ENCODE measurements at places on chromosomes 7 and 10. TPM values are rescaled to one million over a fixed set of nuclear protein-coding genes. Genes with fewer than 3 reads are reported as not detected.

EPO gene
- total RNA-seq: not detected

CALN1 gene
- total RNA-seq: not detected

CCAR1 gene
- 55.2 TPM for total RNA-seq

ITIH5 gene
- total RNA-seq: 7.6 TPM

ABLIM1 gene
- 0.24 TPM for total RNA-seq

LIPJ gene
- under 0.01 TPM for total RNA-seq

TMEM168 gene
- total RNA-seq: 19.8 TPM

CNPY4 gene
- 32.6 TPM for total RNA-seq

MUC12 gene
- 5.6 TPM for total RNA-seq

HABP2 gene
- not detected for total RNA-seq

PRPF18 gene
- 47.2 TPM for total RNA-seq

- no peak for DNase-seq
Observed at GRCh38 chr10:73206385-73206784, 38.5 kb downstream of the FAM149B1 start.

DNA sequence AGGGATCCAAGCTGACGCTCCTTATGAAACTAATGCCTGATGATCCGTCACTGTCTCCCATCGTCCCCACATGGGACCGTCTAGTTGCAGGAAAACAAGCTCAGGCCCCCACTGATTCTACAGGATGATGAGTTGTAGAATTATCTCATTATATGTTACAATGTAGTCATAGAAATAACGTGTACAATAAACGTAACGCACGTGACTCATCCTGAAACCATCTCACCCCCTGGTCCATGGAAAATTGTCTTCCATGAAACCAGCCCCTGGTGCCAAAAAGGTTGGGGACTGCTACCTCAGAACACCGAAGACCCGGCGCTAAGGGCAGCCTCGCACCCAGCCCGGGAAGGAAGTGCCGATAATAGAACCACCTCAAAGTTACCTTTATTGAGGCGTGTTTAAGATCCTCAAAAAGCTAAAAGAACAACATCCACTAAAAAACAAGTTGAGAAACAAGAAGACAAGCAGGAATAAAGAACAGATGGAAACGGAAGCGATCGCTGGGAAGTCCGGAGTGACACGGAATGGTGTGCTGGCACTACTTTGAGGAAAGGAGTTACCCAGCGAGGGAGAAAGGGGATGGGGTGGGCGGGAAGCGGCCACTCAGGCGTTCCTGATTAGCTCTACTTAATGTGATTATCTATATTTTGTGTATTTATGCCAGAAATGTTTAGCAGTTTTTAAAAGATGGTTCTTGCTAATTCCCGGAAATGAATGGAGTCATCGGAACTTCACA, 50.1 kb upstream of the PRKAR1B start:
- no peak for DNase-seq

DNA sequence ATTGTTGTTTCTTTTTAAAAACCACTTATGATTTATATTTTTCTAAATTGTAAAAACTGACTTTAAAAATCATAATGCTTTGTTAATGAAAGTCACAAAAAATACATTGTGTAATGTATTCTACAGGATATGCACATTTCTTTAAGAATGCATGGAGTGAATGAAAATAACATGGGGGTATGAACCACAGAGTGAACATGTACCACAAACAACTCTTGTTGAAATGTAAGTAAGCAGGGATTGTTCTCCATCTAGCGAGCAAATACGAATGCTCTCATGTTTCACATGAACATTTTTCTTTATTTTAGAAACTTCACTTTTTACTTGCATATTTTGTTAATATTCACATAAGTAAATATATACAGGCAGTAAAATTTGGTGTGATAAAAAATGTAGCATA, 35.6 kb upstream of the LAMB4 start:
- no peak for DNase-seq

GRCh38 chr7:77425101-77426051, 9.2 kb upstream of the GSAP start:
- DNase-seq: peak; percentile 83

DNA sequence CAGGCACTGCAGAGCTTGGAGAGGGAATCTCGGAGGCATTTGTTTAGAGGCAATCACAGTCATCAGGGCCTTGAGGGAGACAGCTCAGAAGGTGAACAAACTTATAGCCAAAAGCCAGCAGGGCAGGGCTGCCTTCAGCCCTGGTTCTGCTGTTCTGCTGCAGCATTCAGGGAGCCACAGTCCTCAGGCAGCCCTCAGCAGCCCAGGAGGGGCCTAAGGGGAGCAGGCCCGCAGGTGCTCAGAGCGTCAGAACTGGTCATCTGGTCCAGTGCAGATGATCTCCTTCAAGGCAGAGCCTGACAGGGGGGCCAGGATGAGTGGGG, 84.7 kb downstream of the ARHGAP22 start:
- no peak for DNase-seq

DNA sequence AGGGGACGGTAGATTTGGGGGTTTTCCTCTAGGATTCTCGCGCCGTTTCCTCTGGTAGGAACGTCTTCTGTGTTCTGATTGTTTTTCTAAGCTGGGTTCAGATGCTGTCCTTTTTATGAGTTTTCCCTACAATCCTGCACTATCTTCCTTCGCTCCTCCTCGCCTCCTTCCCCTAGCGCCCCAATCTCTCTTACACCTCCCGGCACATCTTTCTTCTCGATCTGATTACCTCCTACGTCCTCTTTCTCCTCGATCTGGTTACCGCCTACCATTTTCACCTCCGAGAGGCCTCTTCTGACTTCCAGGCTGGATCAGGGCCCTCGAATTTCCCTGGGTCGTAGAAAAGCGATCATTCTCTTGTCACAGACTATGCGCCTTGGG, 413 bp downstream of the BUD31 start:
- DNase-seq: no peak

DNA sequence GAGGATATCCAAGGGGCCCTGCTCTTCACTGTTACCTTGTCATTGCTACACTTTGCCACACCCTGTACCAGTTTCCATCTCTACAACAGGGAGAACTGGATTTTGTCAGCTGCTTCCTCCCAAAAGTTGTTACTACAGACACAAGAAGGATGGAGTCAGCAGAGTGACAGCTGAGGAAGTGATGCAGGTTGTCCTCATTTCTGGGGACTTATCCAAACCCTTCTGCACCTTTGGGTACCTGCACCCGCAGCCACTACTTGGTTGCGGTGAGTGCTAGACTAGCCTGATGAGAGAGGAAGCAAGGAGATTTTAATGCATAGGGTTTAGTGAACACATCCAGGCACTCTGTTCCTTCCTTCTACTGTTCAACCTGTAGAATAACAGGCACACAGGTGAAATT, 281.0 kb downstream of the RPS24 start:
- no peak for DNase-seq

DNA sequence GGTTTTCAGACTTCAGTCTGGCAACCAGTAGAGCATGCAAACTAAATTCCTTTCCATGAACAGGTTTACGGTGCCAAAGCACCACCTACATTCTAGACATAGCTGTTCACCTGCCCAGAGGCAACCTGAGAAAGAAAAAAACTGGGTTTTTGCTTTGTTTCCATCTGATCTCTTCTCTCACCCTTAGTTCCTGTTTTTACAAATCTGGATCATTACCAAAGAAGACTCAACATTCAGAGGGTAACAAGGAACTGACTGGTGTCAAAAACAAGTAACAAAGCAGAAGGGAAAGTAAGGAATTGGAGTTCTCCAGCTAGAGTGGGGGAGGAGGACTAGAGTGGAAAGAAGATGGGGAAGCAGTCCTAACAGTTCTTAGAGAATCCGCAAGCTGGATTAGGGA, 36.4 kb downstream of the CPVL start:
- no peak for DNase-seq

- no peak for DNase-seq
Observed at GRCh38 chr7:155144371-155144770, 74.2 kb downstream of the HTR5A start.

DNA sequence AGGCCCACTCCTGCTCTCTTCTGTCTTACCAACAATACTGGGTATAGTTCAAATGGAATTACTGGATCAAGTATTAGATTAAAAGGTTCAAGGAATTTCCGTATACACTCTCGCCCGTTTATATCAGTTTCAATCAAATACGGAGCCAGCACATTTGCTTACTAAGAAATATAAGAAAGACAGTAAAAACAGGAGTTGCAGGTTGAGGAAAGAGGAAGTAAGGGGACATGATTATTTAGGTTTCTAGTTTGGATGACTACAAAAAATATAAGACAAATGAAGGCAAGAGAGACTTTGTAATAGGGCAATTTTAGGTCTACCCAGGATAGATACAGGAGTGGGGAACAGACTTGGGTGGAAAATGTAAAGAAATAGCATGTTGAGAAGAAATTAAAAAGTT, 109.9 kb upstream of the ABI1 start:
- no peak for DNase-seq

DNA sequence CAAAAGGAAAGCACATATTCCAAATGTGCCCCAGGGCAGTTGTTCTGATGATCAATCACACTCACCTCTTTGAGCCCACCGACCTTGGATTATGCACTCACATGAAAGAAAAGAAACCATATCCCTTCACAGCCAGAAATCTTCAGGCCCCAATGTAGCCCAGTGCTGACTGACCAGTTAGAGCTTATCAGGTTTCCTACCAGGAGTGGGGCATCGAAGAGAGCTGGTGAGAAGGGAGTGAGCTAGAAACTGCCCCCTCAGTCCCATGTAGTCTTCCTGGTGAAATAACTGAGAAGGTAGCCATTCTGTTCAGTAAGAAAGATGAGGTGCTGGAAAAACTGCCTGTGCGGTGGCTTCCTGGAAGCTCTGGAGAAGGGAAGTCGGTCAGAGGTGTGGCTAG, 32.2 kb downstream of the NRCAM start:
- no peak for DNase-seq

- no peak for DNase-seq
Observed at GRCh38 chr10:20714518-20714917, 182.6 kb downstream of the NEBL start.

DNA sequence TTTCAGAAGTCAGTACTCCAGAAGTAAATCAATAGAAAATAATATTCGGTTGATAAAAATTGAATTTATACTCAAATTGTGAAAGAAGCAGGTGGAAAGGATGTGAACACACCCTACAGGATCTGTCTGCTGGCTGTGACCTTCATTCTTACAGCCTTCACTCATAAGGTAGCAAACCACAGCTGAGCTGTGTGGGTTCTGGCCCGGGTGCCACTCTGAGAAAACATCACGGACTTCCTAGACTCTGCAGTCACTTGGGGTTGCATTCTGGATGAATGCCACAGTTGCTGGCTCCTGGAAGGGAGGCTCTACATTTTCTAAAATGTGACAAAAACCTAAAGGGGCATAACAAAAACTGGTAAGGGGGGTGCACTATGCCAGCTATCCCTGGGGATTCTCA, 36.0 kb upstream of the ABLIM1 start:
- peak; percentile 3 for DNase-seq

DNA sequence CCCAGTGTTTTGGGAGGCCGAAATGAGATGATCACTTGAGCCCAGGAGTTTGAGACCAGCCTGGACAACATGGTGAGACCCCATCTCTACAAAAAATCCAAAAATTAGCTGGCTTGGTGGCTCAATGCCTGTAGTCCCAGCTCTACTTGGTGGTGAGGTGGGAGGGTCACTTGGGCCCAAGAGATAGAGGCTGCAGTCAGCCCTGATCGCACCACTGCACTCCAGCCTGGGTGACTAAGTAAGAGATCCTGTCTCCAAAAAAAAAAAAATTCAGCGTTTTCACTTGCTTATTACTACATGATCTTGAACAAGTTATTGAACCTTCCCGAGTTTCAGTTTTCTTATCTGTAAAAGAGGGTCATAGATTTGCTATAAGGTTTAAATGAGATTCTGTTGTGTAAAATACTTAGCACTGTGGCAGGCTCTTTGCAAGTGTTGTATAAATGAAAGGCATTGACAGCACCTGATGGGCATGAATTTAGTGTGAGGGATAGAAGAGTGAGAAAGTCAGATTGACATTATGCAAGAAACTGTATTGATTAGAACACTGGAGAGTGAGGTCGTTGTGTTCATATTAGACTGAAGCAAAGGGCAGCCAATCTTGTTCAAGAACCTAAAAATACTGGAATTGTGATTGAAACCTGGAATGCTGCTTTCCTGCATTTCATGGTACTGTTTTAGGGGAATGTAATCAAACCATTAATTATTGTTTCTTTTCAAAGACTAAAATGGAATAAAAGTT, 136.8 kb downstream of the LCOR start:
- no peak for DNase-seq

GRCh38 chr10:110269374-110270318, 35.1 kb downstream of the SMNDC1 start:
- peak; percentile 33 for DNase-seq

DNA sequence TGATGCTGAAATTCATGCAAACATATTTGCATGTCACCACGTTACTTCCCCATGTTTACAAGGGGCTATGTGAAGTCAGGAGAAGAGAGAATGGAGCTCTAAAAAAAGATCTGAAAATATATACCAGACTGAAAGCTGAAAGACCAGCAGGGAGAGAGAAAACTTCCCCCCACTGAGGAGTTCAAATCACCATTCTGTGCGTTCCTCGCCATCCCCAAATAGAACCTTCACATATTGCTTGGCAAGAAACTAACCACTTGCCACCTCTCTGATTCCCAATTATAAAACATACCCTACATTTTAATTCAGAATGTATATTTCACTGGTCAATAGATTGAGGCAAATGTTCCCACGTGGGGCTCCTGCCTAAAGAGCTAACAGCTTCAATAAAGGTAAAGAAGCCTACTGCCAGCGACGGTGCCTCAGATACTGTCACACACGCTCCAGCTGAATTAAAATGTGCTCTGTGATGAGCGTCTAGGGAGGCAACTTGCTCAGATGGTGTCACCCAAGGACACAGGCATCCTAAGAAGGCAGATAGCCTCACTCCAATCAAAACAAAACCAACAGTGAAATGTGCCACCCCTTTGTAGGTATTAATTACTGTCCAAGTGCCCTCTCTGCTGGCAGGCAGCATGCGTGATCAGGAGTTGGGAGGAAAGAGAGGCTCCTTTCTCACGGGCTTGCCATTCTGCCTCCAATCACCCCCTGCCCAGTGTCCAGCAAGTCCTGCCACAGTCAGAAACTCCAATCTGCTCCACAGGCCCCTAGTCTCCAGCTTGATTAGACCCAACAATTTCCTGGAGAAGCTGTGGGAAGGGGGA, 298.2 kb downstream of the GRID1 start:
- no peak for DNase-seq

DNA sequence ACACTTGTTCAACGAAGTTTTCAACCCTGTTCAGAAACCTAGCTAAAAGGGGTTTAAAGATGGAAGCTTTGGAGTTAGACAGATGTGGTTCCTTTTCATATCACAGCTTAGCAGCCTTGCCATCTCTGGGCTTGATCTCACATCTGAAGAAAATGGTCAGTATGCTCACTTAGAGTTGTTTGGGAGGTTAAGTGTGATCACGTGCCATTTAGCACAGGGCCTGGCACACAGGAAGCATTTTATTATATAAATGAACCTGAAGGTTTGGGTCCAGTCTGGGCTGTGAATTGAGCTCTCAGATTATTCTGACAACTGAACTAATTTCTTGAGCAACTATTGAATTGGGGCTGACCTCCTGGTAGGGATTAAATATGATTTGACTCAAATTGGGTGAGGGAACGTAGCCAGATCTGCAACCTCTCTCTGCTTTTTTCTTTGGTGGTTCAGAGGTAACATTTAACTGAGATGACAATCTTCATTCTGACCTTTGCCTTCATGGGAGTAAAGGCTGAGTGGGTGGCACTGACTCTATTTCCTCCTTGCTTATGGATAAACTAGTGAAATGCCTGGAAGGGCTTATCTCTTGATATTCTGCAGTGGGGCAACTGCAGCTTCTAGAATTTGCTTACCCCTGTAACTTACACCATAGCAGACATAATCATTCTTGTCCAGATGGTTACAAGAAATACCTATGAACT, 10.2 kb upstream of the HKDC1 start:
- no peak for DNase-seq
